Hippocampal formation (tissue), 2 donors: ENCODE measurements at places on chromosomes 16 and 17.

DNA sequence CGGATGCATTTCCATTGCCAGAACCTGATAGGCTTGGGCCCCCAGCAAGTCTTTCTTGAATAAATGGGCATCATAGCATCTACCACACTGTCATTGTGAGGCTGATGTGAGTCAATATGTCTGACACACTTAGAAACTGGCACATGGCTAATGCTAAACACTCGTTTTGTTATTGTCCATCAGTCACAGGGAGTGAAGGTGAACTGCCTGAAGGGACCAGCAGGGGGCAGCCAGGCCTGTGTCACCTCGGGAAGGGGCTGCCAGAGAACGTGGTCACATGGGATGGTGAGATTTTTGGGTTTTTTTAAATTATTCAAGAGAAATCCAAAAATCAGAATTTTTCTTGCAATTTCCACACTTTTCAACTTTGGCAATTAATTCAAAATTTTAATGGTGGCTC lies 831 bp upstream of the RCVRN start:
- no peak for DNase-seq

DNA sequence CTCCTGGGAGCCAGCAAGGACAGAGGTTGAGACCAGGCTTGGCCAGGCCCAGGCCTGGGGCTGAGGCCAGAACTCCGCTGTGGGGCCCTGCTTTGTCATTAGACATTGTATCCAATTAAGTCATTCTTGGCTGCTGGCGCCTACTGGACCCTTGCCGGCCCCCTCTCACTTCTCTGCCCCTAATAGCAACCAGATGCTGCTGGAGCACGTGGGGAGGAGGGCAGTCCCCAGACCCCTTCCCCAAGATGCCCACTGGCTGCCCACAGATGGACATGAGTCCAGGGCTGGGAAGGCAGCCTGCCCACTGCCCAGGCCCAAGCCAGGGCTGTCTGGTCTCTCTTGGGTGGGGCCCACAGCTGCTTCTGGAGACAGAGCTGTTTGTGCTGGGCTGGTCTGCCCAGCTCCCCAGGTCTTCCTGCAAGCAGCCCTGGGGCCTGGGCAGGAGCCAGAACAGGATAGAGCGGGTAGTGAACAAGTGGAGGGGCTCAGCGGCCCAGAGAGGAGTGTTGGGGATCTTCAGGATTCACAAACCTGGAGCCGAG lies 7.8 kb downstream of the PLXDC1 start:
- DNase-seq, result no peak

DNA sequence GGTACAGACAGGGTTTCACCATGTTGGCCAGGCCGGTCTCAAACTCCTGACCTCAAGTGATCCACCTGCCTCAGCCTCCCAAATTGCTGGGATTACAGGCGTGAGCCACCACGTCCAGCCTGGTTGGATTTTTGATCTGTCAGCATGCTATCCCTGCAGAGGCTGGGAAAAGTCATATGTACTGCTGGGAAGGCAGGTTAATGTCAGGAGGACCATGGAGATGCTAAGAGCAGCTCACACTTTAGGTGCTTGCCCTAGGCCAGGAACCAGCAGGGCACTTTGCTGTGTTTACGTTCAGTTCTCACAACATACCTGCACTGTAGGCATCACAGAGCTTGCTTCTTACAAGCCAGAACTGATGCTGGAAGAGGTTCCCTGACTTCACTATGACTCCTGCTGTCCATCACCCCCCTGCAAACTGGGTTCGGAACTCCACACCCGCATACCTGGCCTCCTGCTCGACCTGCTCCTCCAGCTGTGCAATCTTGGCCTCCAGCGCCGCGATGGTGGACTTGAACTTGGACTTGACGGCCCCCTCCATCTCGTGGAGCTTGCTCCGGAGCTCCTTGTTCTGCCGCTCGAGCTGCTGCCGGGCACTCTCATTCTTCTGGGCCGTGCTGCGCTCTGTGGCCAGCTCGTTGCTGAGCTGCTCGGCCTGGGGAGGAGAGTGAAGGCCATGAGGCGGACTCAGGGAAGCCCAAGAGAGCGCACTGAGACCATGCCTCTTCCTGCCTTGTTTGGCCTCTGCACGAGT lies 66.8 kb downstream of the NDE1 start:
- DNase-seq, result no peak

DNA sequence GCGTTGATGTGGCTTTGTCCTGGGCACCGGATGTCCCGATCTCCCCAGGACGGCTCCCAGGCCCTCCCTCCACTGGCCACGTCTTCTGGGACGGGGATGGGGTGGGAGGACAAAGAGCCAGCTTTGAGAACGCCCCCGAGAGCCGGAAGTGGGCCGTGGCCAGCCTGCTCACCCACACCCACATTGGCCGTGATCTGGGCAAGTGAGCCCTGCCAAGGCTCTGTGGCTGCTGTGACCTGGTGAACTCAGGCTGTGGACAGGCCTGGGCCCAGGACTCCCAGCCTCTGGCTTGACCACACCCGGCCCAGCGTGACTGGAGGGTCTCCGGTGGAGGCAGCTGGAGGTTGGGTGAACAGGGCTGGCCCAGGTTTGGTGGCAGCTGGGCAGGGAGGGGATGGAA lies 3.3 kb downstream of the CDH15 start:
- no peak for DNase-seq

DNA sequence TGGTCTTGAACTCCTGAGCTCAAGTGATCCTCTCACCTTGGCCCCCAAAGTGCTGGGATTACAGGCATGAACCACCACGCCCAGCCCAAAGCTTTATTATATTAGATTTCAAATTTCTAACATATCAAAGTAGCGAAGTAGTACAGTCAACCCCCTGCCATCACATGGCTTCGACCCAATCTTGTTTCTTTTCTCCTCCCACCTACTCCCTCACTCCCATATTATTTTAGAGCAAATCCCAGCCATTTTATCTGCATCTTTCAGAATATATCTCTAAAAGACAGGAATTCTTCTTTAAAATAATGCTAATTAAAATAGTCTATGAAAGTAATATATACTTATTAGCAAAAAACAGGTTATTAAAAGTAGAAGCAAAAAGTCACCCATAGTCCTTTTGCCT lies 893 bp downstream of the IGSF6 start:
- DNase-seq, result no peak
